Esophagus squamous epithelium (tissue), 5 donors: ENCODE measurements at places on chromosomes 1 and 21.

DNA sequence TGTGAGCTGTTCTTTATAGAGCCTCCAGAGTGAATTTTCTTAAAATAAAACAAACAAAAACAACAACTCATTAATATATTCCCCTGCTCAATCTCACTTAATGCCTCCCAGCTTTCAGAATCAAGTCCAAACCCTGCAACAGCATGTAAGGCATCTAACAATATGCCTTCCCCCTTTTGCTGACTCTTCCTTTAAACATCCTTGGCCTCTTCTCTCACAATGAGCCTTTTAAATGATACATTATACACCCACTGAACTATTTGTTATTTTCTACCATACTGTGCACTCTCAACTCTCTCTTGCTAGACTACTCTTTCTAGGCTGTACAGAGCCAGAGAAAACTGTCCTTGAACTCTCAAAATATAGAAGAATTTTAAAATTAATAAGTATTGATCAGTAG lies 115.2 kb upstream of the SNX7 start:
- DNase-seq: no peak

DNA sequence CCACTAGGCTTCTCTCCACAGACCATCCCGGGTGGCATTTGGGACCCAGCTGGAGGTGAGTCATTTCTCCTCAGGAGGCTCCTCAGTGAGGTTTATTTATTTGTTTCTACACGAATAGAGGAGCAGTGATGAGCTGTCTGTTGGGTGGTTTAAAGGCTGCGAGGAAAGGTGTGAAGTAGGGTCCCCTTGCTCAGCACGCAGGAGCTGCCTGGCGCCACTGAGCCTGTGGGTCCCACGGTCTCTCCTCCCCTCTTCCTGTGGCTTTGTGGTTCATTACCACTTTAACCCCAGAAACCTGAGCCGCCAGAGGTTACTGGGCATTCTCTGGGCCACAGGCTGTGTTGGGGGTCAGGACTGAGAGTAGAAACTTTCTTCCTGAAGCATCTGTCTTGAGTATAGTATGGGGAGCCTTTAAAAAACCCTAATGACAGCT lies 39.9 kb downstream of the IL6R start:
- no peak for DNase-seq

DNA sequence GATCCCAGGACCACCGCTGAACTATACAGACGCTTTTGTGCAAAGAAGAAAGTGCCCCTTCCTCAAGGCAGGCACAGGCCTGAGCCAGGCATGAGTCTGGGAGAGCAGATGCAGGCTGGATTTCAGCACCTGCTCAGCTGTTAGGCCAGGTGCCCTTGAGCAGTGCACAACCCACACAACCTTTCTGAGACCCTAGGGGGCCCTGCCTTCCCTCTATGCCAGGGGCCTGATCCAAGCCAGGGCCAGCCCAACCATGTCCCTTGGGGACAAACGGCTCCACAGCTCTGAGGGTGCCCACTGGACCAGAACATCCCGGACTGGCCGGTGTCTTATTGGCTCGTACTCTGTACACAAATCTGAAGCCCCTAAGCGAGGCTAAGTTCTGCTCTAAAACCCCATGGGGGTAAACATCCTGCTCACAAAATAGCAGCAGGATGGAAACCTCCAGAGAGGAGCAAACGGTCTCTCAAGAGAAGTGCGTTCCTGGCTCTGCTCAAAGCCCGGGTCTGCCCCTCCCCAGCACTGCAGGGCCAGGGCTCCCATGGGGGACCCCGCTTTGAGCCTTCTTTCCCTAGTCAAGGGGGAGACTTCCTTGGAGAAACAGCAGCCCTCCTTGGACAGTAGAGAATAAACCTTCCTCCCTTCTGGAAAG lies 275.1 kb downstream of the NPHP4 start:
- DNase-seq: no peak

- DNase-seq: no peak
These were observed 7.7 kb upstream of the CD34 start for GRCh38 chr1:207918581-207918980.

DNA sequence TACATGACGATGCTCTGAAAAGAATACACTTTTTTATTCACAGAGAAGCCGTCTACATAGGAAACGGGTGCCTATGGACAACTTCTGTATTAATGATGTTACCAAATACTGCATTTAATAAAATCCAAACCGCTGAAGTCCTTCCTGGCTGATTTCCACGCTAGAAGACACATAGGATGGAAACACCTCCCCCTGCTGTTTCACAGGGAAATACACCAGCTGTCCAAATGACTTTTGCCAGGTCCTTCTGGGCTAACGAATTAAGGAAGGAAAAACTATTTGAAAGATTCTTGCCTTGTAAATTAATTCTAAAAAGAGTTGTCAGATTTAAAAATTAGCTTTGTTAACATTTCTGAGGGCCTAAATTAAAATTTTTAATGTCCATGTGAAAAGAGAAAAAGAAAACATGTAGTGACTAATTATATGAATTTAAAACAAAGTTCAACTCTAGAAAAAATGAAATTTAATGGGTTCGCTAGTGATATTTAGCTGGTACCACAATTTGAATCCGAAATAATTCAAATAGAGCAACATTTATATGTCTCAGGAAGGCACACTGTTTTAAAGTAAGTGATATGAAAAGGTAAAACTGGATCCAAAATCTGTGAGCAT lies 146.0 kb downstream of the RERE start:
- DNase-seq: no peak

DNA sequence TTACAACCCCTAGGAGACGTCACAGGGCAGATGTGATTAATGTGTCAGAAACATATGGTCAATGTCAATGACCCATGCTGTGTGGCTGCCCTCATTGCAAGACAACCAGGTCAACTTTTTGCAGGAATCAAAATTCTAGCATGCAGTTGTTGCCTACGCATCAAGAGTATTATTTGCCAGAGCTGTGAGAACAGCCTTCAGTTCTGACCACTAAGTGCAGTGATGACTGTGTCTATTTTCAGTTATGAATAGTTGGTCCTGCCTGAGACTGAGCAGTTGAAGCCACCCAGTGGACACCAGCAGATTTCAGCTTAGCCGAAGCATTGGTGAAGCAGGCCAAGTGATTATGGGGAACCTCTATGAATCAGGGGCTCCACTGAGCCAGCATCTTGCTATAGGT lies 47.3 kb downstream of the LYPLAL1 start:
- no peak for DNase-seq

DNA sequence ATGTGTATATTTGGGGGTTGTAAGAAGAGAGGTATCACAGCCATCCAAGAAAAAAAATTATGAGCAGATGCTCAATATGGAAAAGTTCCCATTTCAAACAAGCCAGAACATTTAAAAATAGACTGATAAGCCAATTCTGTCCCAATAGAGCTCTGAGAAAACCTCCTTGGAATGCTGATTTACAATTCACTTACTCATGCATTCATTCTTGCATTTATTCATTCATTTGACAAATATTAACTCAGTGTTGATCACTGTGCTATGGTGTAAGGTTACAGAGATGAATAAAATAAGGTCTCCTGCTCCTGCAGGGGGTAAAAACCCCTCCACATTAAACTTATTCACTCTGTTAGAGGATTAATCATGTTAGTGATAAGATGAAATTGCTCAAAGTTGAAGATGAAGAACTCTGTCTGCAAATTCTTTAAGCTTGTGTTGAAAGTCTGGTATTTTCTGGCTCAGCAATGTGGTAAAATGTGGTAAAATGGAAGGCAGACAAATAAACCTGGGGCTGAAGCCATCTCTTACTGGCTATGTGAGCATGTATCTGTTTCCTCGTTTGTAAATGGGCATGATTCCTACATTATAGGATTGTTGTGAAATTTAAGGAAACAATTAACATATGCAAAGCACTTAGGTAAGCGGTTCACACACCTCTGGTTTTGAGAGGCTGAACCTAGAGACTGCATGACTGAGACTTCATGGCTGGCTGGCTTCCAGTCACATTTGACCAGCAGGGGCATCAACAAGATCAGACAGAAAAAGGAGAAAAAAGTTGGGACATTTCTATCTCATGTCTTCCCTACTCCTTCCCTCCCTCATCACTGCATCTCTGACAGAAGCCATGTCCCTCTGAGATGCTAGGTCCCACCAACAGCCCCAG lies 45.0 kb upstream of the DAB1 start:
- DNase-seq: no peak

GRCh38 chr1:29469457-29469856 lies 233.1 kb downstream of the PTPRU start:
- DNase-seq: no peak

DNA sequence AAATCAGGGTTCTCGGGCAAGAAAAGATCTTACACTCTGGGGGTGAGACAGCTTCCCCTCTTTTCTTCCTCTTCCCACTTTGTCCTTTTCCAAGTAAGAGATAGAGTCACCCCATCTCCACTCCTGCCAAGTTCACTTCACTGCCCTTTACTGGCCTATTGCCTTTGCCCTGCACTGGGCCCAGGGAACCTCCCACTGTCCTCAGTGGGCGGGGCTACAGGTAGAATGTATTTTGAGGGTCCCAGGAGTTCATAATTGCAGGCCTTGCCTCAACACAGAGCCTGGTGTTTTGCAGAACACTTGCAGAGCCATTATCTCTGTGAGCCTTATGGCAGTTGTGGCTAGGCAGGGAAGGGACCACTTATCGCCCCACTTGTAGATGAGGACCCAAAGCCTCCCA lies 3.3 kb downstream of the AMPD2 start:
- no peak for DNase-seq

DNA sequence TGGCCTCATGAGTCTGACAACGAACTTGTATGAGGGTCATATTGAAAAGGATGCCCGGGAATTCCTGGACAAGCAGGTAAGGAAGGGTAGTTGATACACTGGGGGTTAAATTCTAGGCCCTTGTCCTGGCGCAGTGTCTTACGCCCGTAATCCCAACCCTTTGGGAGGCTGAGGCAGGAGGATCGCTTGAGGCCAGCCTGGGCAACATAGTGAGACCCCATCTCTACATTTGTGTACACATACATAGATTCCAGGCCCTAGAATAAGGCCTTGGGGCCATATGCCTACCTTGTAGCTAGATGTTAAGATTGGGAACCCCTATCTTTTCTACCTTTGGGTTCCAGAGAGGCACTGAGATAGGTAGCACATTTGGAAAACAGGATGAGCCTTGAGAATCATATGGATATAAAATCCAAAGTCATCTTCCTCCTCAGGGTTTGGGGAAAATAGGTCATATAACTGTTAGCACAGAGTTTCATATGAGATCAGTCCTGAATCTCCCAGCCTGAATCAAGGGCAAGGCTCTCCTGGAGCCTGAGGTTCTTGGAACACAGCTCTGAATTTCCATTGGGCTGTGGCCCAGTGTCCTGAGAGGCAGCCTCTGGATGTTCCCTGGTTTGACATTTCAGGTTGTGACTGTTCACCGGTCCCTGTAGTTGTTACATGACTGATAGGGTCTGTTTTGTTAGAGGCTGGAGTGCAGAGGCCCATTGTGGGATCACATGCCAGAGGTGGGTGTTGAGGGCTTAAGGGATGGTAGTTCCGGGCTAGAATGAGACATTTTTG lies 104.4 kb downstream of the PIK3R3 start:
- DNase-seq: no peak

DNA sequence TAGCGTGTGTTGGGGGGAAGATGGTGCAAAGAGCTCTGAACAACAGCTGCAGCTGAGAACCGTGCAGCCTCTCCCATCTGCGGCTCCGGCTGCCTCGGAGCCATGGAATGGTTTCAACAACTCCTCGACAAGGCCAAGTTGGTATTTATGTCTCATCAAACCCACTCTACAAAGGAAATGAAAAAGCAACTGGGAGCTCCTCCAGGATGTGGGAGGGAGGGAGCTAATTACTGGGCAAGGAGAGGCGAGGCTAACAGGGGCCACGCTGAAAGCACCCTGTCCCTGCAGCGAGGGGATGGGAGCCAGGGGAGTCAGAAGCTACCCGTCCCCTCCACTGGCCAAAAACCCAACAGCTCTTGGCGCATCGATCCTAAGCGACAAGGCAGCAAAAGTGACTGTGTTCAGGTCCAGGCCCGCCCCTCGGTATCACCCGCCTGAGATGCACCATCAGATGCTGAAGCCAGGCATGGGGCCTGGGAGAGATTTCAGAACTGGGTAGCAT lies 63.1 kb downstream of the ACOT7 start:
- no peak for DNase-seq

DNA sequence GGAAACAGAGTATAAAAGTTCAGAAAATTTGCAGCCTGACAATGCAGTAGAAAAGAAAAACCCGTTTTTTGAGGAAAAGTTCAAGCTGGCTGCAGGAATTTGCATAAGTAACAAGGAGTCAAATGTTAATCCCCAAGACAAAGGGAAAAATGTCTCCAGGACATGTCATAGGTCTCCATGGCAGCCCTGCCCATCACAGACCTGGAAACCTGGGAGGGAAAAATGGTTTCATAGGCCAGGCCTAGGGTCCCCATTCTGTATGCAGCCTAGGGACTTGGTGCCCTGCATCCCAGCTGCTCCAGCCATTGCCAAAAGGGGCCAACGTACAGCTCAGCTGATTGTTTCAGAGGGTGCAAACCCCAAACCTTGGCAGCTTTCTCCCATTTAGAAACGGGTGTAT lies 3.6 kb upstream of the KCNT2 start:
- DNase-seq: no peak

DNA sequence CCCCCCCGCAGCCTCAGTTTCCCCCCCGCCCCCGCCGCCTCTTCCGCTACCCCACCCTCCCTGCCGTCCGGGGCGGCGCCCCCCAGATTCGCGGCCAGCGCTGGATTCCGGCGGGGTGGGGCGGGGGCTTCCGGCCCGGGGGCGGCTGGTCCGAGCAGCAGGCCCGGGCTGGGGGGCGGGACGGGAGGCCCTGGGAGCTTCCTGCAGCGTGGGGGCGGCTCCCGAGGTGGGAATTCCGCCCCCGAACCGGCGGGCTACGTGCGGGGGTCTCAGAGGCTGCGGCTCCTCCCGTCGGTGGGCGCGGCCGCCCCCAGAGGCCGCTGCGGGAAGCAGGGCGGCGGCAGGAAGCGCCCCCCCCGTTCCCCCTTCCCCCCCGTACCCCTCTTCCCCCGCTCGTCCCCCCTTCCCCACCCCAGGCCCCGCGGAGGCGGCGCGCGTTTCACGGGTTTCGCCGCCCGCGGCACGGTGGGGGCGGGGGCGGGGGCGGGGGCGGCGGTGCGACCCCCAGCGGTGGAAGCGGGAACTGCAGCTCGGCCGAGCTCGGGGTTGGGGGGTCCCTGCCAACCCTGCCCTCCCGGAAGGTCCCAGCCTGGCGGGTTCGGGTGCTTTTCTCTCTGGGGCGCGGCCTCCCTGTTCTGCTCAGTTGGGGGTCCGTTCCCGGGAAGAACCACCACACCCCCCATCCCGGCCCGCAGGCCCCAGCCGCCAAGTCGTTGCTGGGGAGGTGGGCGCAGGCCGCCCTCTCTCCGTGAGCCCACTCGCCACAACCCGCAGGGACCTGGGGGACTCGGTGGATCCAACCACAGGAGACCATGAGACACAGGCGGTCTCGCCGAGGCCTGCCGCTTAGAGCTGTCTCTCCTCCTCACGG lies 76.3 kb downstream of the MORN1 start:
- no peak for DNase-seq

GRCh38 chr1:1069711-1070676 lies 4.1 kb downstream of the RNF223 start:
- no peak for DNase-seq

GRCh38 chr1:61313906-61314422 lies 231.6 kb downstream of the NFIA start:
- DNase-seq: no peak

DNA sequence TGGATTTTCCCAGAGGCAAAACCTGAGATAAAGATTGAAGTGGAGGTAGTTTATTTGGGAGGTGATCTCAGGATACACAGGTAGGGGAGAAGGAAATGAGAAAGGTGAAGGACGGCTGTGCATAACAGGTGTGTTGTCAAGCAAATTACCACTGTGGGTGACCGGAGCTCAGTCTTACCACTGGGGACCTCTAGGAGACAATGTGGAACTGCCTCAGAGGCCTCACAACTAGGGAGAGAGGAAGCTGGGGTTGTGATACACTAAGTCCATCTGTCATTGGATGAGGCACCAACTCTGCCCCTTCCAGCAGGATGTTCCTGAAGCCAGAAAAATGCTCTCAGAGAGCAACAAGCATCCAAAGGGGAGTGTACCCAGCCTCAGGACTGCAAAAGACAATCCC lies 32.6 kb downstream of the GRIK3 start:
- no peak for DNase-seq
